ENCODE measurements at places on chromosomes 5 and 9.

GRCh38 chr5:96129276-96129675, 167.6 kb upstream of the ELL2 start:
- DNase-seq = no peak

DNA sequence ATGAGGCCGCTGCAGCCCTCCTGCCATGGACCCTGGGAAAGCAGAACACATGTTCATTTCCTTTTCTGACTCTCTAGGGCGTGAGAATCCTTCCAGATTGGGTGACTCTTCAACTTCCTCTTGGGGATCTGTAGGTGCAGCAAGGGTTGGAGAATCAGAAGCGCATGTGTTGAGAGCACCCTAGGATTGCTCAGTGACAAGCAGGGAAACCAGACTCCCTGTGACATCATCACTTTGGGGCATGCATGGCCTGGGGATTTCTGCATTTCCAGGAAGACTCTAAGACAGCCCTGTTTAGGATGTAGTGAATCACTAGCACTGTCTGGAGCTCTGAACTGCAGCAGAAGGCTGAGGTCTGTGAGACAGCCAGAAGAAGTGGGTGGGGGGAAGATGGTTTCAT, 15.1 kb upstream of the LCP2 start:
- no peak for DNase-seq

- no peak for DNase-seq
Observed at GRCh38 chr5:97979740-97980139, 793.7 kb upstream of the RGMB start.

DNA sequence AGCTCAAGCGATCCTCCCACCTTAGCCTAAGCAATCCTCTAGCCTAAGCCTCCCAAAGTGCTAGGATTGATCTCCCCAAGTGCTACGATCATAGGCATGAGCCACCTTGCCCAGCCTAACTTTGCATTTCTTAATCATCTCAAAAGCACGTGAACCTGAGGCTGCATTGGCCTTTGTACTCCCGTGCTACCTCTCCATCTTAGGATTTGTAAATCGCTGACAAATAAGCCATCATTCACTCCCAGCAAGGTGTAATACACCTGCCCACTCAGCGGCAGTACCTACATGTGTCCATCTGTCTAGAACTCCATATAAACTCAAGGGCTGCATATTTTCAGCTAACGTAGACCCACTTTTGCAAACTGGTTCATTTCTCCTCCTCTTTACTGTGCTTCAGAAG, 2.8 kb downstream of the ANKH start:
- no peak for DNase-seq

DNA sequence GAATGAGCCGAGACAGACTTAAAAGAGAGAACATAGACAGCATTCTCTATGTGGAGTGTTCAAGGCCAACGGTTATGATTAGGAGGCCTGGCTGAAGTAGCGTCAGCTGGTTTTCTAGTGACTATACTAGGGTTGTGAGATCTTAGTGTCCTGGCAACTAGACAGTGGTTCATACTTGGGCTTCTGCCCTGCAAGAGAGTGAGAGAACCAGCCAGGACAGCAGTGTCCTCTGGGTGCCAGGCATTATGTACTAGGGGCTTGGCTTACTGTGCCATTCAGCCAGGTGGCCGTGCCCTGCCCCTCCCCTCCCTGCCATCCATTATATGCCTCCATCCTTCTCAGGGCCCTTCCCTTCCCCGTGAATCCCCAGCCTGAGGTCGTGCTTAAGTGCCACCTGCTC, 56.8 kb downstream of the TRIO start:
- no peak for DNase-seq

DNA sequence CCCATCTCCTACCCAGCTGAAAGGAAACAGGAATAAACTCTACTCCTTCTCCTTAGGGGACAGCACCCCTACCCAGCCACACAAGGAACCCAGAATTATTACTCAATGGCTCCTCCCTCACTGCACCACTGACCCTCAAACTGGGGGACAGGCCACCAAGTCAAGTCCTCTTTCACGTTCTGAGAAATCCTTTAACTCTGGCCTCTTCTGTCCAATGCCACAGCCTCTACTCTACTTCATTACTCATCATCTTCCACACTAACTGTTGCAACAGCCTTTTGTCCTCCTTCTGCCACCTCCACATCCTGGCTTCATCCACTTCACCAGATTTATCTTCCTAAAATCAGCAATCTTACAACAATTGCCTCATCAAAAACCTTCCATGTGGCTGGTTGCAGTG, 6.8 kb downstream of the TTC39B start:
- DNase-seq = no peak

DNA sequence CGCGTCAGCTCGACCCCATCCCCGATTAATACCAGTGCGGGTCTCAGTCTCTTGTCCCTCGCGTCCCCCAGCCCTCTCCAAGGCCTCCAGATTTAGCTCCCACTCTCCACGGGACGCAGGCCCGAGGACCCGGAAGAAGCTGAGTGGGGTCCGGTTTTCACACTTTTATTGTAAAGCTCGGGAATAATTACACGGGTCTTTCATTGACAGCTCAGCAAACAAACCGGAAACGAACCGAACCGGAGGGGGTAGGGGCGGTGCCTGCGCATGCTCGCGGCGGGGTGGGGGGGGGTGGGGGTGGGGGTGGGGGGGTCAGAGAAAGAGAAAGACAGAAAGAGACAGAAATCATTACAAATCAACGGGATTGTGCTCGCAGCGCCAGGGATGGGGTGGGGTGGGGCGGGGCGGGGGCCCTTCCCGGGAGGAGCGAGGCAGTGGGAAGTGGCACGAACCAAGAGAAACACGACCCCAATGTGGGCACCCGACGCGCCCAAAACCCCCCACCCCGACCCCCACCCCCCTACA, 27.9 kb downstream of the PCDH1 start:
- peak; percentile 46 for DNase-seq

DNA sequence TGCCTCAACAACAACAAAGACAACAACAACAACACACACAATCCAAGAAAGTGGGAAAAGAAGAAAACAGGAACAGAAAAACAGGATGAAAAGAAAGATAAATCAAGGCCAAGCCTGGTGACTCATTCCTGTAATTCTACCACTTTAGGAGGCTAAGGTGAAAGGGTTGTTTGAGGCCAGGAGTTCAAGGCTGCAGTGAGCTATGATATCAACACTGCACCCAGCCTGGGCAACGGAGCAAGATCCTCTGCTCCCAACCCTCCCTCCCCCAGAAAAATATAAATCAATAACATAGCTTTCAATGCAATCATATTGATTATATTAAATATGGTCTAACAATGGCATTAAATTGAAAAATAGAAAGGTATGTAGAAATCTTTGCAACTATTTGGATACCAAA, 32.1 kb downstream of the CENPK start:
- no peak for DNase-seq

GRCh38 chr5:68543212-68543611, 327.7 kb downstream of the PIK3R1 start:
- no peak for DNase-seq

GRCh38 chr9:98912450-98912849, 31.3 kb upstream of the COL15A1 start:
- no peak for DNase-seq

- DNase-seq = peak; percentile 35
Observed at GRCh38 chr5:54518146-54518817, 723 bp downstream of the SNX18 start.

DNA sequence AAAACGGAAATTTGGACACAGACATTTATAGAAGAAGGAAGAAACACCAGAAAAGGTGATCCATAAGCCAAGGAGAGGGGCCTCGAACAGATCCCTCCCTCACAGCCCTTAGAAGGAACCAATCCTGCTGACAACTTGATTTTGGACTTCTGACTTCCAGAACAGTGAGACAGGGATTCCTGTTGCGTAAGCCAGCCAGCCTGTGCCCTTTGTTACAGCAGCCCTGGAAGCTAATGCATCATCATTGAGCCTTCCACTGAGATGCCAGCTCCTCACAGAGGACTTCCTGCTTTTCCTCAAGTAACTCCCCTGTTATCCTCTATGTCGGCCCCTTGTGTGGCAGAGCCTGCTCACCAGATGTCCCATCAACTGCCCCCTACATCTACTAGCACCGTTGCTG, 94.1 kb downstream of the JMY start:
- DNase-seq = no peak

DNA sequence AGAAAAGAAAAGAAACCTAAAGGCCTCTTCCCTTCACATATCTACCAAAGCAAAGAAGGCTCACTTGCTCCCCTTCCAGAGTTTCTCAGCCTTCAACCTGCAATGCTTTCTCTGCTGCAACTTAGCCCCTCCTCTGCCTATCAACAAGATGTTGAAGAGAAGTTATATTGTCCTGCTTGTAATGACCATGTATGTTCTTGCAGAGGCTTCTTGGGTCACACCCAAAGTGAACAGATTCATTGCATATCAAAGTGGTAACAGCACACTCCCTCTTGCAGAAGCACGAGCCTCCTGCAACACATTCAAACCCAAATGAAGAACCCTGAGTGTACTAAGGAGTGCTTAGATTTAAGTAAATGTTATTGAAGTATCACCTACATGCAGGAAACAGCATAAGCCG, 494.3 kb downstream of the NTRK2 start:
- DNase-seq = no peak

- no peak for DNase-seq
Observed at GRCh38 chr5:154628685-154629084, 126.5 kb upstream of the LARP1 start.

DNA sequence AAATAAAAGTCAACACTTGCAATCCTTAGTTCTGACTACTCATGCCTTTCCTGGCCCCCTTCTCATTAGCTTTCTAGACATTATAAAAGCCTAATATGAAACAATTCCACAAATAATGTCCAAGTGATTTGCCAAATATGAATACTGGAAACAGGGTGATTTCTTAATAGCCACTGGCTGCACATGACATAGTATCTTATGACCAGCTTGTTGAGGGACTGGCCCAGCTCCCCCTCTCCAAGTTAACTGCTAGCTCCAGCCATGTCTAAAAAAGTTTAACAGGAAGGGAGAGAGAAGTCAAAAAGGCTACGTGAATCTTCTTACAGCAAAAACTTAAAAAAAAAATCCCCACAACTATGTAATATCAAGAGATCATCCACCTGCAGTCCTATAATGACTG, 1.5 kb downstream of the CERT1 start:
- no peak for DNase-seq

DNA sequence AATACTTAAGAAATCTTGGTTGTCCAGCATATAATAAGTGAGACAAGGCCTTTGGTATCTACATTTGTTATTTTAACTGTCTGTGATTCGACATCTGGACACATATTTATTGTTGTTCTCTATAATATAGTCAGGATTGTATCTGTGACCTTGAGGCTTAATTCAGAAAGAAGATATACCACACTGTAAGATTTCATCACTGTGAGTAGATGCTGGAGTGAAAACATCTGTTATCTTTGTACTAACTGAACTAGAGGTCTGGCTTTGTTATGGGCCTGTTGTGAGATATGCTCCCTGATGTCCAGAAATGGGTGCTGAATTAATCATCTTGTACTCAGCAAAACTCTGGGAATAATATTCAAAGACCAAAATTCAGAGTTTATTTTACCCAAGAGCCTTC, 148.5 kb downstream of the ISOC1 start:
- DNase-seq = no peak

DNA sequence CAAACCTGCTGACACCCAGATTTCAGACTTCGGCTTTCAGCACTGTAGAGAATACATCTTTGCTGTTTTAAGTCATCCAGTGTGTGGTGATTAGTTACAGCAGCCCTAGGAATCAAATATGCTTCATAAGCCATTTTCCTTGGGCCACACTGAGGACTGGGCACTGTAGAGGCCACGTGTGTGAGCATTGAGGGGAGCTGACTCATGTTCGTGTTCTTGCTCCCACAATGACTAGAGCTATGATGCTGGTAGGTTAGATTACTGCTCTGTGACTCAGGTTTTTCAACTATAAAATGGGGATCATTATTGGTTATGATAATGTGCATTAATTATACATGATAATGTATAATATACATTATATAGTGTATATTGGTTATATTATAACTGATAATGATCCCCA, 96.5 kb upstream of the PALM2AKAP2 start:
- no peak for DNase-seq

GRCh38 chr5:56774957-56775356, 40.4 kb upstream of the MAP3K1 start:
- no peak for DNase-seq

GRCh38 chr5:151048526-151048925, 28.1 kb downstream of the GPX3 start:
- DNase-seq = no peak

GRCh38 chr9:27880156-27880555, 306.9 kb upstream of the C9orf72 start:
- no peak for DNase-seq

- DNase-seq = no peak
Observed at GRCh38 chr9:69658987-69659675, 13.0 kb downstream of the APBA1 start.
